ENCODE measurements at places on chromosomes 4 and X.

DNA sequence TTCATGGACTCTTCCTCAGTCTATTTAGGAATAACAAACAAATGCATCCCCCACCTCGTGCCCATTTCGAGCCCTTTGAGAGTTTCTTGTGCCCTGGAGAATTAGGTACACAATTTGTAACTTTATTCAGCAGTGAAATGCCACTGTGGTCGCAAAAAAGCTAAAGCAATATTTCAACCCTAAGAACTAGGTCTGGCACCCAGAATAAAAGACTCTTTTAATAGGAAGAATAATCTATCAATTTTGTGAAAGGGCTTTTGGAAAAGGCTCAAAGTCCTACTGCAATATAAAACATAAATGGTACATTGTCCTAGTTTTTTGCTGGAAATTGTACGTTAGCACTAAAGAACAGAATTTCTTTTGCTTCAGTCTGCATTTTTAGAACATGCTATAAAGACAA, 304.6 kb upstream of the TENM3 start:
- no peak for DNase-seq

DNA sequence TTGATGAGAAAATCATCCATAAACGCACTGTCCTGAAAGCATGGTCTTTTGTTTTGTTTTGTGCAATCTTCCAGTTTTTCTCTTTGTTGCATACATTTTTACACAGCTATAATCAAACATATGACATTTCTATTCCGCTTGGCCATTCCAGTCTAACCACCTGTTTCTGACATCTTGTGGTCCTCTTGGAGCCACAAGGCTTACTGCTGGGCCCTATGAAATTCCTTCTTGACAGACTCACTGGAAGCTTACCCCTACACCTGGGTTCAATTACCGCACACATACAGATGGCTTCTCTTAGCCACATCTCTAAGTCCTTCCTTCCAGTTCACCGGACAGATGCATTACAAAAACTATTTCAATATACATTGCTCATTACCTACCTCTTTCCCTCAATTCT, 72.4 kb downstream of the PAPSS1 start:
- DNase-seq = no peak

DNA sequence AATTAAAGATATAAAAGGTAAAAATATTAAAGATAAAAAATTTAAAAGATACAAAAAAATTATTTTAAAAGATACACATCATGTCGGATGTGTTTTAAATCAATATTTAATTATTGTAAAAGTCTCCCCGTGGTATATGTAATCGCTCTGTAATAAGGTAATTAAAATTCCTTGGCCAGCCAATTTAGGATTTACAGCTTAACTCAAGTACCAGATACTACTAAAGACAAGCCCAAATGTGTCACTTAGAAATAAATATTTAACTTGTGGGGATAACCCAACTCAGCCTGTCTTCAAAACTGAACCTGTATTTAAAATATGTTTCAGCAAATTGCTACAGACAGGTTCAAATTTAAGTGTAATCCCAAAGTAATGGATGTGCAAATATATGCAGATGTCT, 56.0 kb downstream of the GPR82 start:
- no peak for DNase-seq

DNA sequence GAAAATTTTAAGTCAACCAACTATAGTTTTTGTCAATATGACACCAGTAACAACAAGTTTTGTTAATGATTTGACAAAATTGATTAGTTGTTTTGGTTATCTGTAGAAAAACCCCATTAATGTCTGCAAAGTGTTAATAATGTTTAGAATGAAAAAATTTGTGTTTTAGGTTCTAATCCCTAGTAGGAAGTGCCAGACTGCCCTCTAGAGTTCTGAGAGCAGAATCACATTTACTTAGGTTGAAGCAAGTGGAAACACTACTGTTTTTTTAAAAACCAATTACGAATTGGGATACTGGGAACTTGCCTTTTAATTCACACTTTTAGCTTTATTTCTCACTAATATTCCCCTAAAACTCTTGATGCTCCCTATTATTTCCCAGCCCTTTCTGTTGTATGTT, 101.1 kb upstream of the CYLC1 start:
- DNase-seq = no peak

DNA sequence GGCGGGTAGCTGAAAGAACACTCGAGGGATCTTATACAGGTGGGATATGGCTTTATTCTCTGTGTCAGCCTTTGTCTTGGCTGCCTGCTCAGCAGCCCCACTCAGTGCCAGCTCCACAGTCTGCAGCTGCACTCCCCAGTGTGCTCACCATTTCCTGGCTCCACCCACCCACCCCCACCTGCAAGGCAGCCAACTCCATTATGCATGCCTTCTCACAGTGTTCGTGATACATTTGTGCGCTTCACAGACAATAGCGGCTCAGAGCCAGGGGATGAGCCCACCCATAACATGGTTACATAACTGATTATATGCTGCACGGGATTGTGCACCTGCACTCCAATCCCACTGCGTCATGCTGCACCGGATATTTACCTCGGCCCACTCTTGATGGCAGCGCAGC, 8.8 kb upstream of the TMEM128 start:
- DNase-seq = no peak

DNA sequence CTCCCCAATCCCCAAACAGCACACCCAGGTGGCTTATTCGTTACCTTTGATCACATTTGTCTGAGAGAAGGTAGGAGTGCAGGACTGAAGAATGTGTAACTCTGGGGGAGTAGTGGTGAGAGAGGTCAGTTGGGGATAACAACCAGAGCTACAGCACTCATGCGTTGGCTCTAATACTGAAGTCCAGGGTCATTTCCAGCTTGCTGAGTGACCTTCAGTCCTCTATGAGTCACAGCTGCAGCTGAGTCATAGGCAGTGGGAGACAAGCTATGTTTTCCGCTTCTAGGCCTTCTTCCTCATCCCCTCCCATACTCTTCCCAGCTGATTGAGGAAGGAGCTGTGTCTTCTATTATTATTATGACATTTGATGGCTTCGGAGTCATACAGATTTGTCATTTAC, 31.6 kb upstream of the CT47C1 start:
- no peak for DNase-seq

- DNase-seq = no peak
Measured at GRCh38 chrX:31547416-31547815, 475.6 kb upstream of the FTHL17 start.

DNA sequence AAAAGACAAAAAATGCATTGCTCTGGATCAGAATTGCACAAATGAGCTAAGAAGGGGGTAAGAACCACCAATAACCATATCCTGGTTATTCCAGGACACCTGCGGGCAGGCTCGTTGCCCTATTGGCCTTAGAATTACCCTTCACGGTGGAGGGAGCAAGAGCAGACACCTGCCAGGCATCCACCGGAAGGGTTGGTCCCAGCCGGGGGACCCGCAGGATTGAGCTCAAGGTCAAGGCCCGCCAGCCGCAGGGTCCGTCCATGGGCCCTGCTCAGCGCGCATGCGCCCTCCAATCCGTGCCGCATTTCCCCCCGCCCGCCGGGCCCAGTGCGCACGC, 575 bp downstream of the SLC25A6 start:
- DNase-seq = no peak

Measured in activated CD4-positive, alpha-beta T cell treated with anti-CD3 and anti-CD28 coated beads, Interleukin-2, amount 10 ng/mL, durations not matched to agents 7 days and 5 days (primary cell).